ENCODE measurements at places on chromosomes 4 and X.

DNA sequence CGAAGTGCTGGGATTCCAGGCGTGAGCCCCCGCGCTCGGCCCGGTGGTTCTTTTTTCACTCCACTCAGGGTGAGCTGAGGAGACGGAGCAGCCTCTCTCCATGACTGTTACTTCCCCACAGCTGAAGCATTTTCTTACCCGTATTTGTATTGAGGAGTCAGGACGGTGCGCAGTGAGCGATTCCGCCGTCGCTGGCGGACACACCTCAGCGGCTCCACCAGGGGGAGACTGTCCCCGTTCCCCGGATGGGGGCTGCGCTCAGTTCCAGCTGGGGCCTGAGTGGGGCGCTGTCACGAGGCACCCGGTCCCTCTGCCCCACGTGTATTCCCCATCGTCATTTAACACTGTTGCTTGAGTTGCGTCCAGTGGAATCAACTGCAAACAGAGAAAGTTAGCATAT, 844.0 kb upstream of the FRG1 start:
- DNase-seq = no peak

DNA sequence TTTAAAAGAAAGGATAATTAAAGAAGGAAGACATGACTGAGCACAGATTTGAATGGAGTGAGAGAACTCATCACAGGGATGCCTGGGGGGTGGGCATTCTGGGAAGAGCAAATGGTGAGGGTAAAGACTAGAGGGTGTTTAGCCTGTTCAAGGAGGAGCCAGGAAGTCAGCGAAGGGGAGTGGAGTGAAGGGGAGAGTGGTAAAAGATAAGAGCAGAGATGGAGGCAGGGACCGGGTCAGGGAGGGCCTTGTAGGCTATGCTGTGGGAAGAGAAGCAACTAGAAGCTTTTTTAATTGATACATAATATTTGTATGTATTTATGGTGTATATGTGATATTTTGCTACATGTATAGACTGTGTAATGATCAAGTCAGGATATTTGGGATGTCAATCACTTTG, 2.2 kb upstream of the VGLL1 start:
- DNase-seq = no peak

- no peak for DNase-seq
These were observed 1697.0 kb downstream of the PCDH7 start for GRCh38 chr4:32417113-32417704.

GRCh38 chr4:147831551-147832171, 99.8 kb downstream of the ARHGAP10 start:
- DNase-seq = no peak

DNA sequence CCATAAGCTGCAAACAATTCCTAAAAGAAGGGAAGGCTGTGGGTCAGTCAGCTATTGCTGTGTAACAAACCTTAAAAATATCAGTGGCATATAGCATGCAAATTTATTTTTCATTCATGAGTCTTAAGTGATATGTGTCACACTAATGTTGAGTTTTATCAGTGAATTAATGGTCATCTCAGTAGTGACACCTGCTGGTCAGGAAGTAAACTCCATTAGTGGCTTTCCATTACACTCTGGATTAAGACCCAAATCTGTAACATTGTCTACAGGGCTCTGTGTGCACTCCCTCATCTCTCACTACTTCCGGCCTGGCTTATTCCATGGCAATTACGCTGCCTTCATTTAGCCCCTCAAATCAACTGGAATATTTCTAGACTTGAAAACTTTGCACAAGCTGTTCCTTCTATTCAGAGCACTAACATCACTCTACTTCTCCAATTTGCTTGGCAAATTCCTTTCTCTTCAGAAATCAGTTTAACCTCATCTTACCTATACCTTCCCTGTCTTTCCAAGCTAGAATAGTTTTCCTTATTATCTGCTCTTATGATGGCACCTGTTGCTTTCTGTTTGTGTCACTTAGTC, 217.3 kb upstream of the TAPT1 start:
- no peak for DNase-seq

- DNase-seq = no peak
These were observed 20.6 kb downstream of the VSIG4 start for GRCh38 chrX:66019310-66019652.

- DNase-seq = no peak
These were observed 58.2 kb downstream of the RAB40AL start for GRCh38 chrX:102995316-102995715.

GRCh38 chrX:13334491-13334890, 14.6 kb upstream of the ATXN3L start:
- DNase-seq = no peak

GRCh38 chr4:44147571-44148075, 301.0 kb downstream of the KCTD8 start:
- DNase-seq = no peak

DNA sequence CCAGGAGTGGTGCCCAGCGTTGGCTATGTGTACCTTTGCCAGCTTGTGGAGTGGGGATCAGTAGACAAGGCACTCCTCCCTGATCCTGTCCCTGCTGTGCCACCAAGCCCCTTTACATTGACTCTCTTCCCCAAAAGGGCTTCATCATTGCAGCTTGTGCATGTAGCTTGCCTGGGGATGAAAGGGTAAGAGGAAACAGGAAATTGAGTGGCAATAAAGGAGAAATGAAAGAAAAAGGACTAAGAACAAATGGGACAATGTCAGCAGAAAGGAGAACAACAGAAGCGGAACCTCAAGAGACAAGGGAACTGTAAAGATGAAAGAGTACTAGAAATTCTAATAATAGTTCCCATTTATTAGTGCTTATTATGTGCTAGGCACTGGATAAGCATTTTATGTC, 8.7 kb upstream of the IL13RA1 start:
- DNase-seq = no peak

- no peak for DNase-seq
These were observed 208.1 kb upstream of the ADGRL3 start for GRCh38 chr4:60992037-60992436.

GRCh38 chrX:123906557-123907316, 46.9 kb downstream of the XIAP start:
- no peak for DNase-seq

DNA sequence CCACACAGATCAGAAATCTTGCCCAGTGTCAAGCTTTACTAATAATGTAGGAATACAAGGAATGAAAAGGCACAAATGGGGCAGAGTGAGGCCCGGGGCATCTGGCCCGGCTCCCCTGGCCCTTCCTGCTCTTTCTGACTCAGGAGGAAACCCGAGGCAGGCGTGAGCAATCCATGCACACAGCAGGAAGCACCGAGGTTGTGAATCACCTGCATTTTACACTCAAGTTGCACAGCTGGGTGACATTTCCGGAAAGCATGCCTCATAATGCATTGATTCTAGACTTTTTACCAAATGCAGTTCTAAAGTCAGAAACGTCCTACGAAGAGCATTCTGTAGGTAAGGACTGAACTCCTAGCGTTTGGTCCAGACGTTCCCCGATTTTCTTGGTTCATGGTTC, 38.9 kb downstream of the PRIMPOL start:
- no peak for DNase-seq

- DNase-seq = no peak
These were observed 1388.6 kb downstream of the TECRL start for GRCh38 chr4:63020661-63021060.

- DNase-seq = no peak
These were observed 15.6 kb downstream of the BCORL1 start for GRCh38 chrX:129998021-129998420.

- no peak for DNase-seq
These were observed 3.2 kb downstream of the MAPK10 start for GRCh38 chr4:86356425-86357210.

DNA sequence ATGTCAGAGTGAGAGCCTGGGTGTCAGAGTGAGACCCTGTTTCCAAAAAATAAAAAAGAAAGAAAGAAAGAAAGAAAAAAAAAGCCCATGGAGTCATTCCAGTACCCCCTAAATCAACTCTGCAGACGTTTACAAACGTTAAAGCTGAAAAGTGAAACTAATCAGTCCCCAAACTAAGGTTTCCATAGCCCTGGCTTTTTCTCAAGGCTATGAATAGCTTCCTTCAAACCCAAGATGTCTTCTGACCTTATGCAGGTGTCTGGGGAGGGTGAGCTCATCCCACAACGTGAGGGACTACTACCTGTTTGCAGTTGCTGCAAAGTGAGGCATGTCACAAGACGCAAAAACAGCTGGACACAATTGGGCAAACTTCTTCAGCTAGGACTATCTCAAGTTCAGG, 144.0 kb downstream of the SH3KBP1 start:
- no peak for DNase-seq

DNA sequence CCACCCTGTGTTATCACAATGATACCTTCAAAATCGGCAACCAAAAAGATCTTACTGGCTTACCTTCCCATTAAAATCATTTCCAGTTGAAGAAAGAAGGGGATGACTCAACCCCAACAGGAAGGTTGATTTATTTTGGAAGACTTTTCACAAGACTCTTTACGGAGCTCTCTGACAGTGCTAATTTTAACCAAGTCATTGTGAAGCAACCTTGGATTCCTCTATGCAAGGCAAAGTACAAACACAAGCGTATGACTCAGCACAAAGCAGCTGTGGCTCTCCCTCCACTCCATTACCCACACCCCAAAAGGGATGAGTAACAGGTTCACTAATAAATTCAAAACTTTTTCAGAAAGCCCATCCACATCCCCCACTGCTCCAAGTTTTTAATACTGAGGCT, 213.8 kb upstream of the FGF13 start:
- DNase-seq = no peak

- no peak for DNase-seq
These were observed 412.2 kb downstream of the PPP3CA start for GRCh38 chr4:100935090-100935489.

- DNase-seq = no peak
These were observed 134.2 kb downstream of the PTTG2 start for GRCh38 chr4:38094419-38094818.

- no peak for DNase-seq
These were observed 257.8 kb downstream of the TEX13C start for GRCh38 chrX:125577479-125577878.

DNA sequence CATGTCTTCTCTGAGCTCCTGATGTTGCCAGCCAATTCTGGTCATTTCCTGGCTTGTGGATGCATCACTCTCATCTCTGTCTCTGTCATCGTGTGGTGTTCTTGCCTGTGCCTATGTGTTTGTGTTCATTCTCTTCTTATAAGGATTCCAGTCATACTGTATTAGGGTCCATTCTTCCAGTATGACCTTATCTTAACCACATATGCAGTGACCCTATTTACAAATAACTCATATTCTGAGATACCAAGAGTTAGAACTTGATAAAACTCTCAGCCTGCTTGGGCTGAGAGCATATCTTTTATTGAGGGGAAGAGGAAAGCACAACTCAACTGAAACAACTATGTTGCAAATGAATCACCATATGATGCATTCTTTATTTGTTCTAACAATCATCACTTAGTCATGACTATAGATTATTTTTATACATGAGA, 189.0 kb upstream of the ANXA10 start:
- no peak for DNase-seq

GRCh38 chr4:150268444-150268843, 190.2 kb downstream of the DCLK2 start:
- DNase-seq = no peak

DNA sequence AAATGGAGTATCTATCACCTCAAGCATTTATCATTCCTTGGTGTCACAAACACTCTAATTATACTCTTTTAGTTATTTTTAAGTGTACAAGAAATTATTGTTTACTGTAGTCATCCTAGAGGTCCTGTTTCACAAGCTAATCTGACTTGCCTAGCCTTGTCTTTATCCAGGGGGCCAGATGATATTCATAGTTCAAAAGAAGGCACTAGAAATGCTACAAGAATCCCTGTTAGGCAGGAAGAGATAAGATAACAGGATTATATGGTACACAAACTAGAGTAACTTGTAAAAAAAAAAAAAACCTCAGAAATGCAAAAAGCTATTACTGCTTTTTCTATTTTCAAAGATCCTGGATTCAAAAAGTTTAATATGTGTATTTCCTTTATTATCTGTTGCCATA, 95.8 kb downstream of the MBNL3 start:
- no peak for DNase-seq

- no peak for DNase-seq
These were observed 7.9 kb upstream of the PTPN13 start for GRCh38 chr4:86586160-86586572.

DNA sequence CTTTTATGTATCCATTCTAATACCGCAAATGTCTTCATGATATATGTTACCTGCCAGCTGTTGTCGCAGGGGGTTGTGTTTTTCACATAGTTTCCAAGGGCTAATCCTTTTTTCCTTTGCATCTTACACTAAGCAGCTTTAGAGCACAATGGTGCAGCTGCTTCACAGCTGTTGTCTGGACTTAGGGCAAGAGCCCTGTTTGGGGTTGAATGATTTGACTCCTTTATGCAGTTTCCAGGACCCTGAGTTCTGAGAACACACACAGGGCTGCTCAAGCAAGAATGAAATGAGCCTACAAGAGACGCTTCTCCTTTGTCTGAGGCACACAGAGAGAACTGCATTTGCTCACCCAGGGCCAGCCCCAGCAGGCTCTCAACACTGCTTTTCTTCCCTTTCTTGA, 20.2 kb downstream of the CCNG2 start:
- no peak for DNase-seq

DNA sequence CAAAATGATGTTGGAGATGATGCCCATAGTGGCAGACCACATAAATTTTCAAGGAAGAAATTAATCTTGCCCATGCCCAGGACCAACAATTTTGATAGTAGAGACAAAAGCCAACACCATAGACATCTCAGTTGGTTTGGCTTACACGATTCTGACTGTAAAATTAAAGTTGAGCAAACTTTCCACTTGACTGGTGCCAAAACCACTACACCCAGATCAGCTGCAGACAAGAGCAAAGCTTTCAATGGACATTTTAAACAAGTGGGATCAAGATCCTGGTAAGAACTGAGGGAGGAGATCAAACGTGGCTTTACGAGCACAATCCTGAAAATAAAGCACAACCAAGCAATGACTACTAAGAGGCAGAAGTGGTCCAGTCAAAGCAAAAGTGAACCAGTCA, 90.7 kb downstream of the PAPSS1 start:
- no peak for DNase-seq

DNA sequence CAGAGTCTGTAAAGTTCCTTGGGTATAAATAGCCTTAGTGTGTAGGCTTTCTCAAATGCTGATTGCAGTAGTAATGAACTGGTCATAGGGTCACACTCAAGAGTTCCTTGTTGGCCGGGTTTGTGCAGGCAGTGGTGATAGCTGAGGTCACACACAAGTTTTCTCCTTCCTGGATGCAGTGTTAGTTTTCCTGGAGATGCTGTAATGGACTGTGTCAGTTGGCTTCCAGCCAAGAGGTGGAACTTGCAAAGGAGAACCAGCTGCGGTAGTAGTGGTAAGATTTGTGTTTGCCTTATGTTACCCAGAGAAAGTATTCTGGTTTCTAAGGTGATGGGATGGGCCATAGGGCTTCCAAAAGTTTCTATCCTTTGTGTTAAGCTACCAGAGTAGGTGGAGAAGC, 409.8 kb upstream of the FRG1 start:
- no peak for DNase-seq

- DNase-seq = peak; percentile 12
These were observed 65.5 kb downstream of the ACOX3 start for GRCh38 chr4:8374851-8375649.

DNA sequence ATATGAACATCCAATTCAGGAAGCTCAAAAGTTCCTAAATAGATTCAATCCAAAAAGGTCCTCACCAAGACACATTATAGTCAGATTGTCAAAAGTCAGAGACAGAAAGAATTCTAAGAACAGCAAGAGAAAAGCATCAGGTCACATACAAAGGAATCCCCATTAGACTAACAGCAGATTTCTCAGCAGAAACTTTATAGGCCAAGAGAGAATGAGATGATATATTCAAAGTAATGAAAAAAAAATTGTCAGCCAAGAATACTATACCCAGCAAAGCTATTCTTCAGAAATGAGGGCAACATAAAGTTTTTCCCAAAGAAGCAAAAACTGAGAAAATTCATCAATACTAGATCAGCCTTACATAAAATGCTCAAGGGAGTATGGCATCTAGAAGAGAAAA, 106.6 kb upstream of the SH3RF1 start:
- no peak for DNase-seq

Data from left ventricle myocardium inferior (tissue), 1 donor.